ENCODE measurements at places on chromosomes 3 and 15.

DNA sequence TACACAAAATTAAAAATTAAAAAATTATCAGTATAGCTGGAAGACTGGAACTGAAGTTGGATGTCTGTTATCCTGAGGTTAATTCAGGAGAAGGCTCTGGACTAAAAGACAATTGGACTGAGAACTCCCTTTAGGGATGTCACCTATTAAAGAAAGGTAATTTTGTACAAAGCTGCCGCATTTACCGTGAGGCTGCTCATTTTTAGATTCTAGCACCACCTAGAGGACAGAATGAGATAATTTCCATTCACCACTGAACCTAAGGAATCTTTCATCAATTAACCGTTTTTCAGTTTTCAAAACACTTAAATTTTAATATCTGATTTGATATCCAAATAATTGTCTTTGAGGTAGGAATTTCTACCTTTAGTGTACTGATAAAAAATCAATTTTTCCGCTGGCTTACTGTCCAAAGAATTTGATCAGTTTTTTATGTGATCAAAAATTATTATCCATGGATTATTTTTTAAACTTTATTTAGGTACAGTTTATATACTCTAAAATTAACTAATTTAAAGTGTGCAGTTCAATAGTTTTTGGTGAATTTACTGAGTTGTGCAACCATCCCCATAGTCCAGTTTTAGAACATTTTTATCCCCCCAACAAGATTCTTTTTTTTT, 106.7 kb upstream of the TNIK start:
- no peak for DNase-seq

- DNase-seq = no peak
These were observed 107.8 kb downstream of the MEGF11 start for GRCh38 chr15:66145726-66146182.

- DNase-seq = no peak
These were observed 15.7 kb upstream of the ZBTB20 start for GRCh38 chr3:115162759-115163158.

DNA sequence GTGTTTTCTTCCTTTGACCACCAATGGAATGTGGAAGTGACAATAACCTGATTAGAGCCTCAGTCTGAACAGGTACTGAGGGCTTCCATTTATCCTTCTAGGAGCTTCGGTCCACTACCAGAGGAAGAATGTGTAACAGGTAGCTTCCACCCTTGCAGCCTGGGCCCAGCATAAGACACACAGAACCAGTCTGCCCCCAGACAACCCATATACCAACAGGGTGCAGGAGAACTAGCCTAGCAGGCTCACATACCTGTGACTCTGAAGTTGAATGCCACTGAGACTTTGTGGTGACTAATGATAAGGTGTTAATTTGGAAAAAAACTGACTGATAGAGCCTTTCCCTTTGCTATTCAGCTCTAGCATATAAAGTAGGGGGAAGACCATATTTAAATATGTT, 166.2 kb downstream of the NEK10 start:
- no peak for DNase-seq

GRCh38 chr3:98623572-98624280, 30.3 kb upstream of the CPOX start:
- no peak for DNase-seq

GRCh38 chr3:5013021-5013906, 34.0 kb downstream of the BHLHE40 start:
- no peak for DNase-seq

- no peak for DNase-seq
These were observed 51.4 kb downstream of the SH3BP5 start for GRCh38 chr3:15280853-15281532.

DNA sequence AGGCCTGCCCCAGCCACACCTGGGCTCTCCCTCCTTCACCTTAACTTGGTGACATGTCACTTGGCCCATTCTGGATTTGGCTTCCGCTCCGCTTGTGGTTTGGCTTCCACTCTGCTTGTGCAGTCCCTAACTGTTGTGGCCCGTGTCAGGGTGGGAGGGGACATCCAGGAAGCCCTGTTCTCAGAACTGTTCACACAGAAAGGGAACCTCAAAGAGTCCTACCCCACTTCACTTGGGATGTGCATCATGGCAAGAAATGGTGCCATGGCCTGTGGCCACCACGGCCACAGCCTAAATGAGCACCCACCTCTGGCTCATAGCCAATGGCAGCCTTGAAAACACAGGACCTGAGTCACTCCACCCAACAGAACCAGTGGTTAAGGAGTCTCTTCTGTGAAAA, 63.4 kb downstream of the CYP19A1 start:
- no peak for DNase-seq

DNA sequence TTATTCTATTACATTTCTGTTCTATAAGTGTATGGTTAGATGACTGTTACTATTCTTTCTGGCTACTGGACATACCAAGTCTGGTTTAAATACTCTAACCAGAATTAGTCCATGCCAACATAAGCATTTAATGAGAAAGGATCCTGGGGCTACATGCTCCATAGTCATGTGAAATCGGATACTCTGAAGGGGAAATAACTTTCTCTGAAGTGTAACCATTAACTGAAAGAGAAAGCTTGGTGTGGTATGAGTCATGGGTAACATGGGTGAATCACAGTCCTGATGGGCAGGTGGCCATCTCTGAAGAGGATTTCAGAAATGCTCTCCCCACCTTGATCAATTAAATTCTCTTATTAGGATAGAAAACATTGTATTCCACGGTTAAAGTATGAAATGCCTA, 69.4 kb downstream of the FHIT start:
- DNase-seq = peak; percentile 26

DNA sequence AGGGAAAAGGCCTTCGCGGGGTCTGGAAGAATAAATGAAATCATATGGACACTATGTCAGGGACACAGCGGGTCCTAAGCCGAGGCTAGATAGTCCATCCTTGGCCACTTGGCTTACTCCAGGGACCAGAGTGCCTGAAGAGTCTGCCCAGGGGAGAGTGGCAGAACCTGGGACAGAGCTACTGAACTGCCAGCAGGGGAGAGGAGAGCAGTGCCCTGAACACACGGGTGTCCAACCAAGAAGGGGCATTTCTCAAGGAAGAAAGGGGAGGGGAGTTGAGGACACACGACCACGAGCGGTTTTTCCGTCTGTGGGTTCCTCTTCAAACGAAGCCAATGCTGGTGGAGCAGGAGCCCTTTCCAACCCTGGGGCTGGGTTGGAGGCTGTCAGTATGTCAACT, 1.0 kb downstream of the ACAN start:
- no peak for DNase-seq

DNA sequence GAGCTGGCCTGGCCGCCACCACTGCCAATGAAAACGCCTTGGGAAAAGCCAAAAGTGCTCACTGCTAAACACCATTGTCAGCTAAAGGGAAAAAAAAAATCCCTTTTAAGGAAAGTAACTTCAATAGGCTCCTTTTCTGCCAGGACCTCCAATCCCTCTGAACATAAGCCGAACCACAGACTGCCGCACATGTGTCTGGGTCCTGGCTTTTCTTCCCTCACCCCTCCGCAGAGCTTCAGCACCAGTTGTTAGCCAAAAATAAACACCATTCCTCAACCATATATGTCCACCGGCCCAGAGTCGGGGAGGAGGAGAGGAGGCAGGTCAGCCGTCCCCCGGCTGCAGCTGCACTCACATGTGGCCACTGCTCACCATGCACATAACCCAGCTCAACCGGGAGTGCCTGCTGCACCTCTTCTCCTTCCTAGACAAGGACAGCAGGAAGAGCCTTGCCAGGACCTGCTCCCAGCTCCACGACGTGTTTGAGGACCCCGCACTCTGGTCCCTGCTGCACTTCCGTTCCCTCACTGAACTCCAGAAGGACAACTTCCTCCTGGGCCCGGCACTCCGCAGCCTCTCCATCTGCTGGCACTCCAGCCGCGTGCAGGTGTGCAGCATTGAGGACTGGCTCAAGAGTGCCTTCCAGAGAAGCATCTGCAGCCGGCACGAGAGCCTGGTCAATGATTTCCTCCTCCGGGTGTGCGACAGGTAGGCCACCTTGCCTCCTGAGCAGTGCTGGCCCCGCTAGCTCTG, at the start of gene FBXL22:
Gene FBXL22 (plus strand): TSS at position 350 of the 753 bp plus-strand sequence. CDS start 6 bp downstream, at position 356.
- no peak for DNase-seq

- DNase-seq = no peak
These were observed 172.2 kb downstream of the SSR3 start for GRCh38 chr3:156382458-156383346.

GRCh38 chr3:128399221-128399915, 67.3 kb downstream of the DNAJB8 start:
- no peak for DNase-seq

- DNase-seq = no peak
These were observed 13.2 kb downstream of the IQCB1 start for GRCh38 chr3:121821421-121822199.

GRCh38 chr15:55897560-55898336, 95.7 kb downstream of the NEDD4 start:
- DNase-seq = no peak

DNA sequence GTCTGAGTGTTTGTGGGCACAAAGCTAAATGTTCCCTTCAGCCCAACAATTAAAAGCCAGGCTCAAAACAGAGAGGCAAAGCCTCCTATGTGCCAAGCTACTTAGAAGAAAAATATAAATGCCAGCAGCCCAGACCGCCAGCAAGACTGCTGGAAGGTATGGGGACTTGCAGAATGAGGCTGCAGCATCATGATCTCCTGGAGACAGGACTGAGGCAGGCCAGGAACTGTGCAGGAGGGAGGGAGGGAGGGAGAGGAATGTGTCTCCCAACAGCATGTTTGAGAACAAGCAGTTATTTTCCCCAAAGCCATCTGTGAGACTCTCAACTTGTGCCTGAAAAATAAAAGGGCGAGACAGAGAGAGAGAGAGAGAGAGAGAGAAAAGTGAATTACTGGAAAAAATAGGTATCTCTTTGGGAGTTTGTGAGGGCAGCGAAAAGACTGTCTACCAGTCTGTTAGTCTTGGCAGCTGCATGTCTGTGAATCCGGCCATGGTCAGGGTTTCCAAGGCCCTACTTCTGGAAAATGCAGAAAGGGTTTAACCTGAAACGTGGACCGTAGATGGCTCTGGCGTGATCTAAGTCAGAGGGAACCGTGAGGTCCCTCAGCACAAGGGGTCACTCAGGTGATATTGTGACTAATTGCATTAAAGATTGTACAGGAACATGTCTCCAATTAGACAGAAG, 139.7 kb upstream of the COL8A1 start:
- DNase-seq = no peak

DNA sequence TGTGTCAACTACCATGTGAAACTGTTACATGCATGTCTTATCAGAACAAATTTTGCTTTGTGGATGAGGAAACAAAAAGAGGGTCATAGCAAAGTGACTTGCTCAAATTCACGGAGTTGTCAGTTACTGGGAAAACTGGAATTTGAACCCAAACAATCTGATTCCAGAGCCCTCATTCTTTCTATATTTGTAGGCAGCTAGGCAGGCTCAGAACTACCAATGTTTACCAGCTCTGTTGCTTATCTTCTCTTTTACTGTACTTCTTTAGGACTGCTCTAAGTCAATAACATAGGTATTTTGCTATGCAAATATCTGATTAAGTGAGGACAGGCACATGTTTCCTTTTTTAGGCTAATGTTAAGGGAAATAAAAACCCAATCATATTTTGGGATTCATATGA, 450.5 kb downstream of the ZPLD1 start:
- no peak for DNase-seq

DNA sequence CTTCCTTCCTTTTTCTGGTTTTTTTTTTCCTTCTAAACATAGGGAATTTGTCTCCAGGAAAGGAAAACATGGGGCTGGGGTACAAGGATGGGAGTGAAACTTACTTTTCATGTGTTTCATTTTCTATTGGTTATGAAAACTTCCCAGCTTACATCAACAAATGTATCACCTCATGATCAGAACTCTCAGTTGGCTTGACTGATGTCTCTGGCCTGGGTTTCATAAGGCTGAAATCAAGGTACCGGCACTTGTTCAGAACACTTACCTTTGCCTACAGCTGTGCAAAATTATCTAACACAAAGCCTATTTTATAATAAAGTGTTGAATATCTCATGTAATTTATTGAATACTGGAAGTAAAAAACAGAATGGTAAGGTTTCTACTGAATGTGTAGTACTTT, 91.8 kb upstream of the STT3B start:
- DNase-seq = no peak

DNA sequence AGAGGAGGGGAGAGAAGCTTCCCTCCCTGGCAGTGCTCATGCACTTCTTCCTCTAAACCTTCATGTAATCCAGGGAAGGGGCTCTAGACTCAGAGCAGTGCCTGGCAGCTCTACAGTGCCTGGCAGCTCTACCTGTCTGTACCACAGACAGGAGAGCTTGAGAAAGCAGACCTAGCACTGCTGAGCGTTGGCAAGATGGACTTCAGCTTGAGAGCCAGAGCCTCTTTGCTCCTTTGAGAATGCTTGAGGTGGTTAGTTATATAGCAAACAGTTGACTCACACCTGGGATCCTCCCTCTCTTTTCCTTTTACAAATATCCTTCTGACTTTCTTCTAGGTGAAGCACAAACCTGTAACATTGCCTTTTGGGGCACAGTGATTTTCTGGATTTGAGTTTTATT, 20.9 kb downstream of the FBXO22 start:
- no peak for DNase-seq

- DNase-seq = no peak
These were observed 212.6 kb upstream of the TOPAZ1 start for GRCh38 chr3:44029100-44029499.

DNA sequence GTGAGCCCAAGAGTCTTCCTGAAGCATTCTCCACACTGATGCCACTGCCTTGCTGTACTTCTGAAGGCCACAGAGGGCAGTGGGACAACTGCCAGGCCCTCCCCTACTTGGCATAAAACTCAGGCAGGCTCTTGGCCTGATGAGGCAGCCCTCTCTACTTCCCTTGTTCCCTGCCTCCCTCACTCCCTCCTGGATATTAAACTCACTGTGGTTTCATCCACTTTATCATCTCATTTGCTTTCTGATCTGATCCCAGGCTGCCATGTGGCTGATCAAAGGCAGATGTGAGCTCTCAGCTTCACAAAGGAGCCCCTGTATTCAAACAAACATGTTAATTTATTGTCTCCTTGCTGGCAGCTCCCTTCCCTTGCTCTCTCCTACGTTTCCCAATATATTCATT, 533.5 kb downstream of the IGSF11 start:
- DNase-seq = no peak

DNA sequence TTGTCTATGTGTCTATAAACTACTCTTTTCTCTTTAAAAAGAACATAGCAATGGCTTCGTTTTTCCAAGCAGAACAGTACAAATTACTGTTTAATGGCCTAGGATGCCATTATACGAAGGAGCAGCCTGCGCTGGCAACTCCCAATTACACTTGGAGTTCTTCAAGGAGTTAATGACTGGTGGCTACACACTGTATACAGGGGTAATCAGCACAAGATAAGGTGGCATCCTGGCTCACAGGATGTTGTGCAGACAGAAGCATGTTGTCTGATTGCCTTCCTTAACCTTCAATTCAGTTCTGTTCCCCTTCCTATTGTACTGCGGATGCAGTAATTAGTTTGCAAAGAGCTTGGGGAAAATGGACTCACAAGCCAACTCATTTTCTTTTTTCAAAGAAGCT, 250.7 kb upstream of the ROBO2 start:
- no peak for DNase-seq

All from GM06990 (cell line).